Stimulated activated CD4-positive, alpha-beta T cell treated with anti-CD3 and anti-CD28 coated beads, Interleukin-12 subunit alpha, Interleukin-12 subunit beta, amount 100 ng/mL, for 48 hours (primary cell): ENCODE measurements at places on chromosomes 2 and 18.

- no peak for DNase-seq
Measured at GRCh38 chr2:200352636-200353035, 46.1 kb downstream of the SPATS2L start.

- DNase-seq, result no peak
Measured at GRCh38 chr2:136137982-136138381, 20.0 kb upstream of the CXCR4 start.

GRCh38 chr2:118442046-118442445, 353.8 kb downstream of the INSIG2 start:
- no peak for DNase-seq

GRCh38 chr18:1062588-1062987, 157.9 kb downstream of the ADCYAP1 start:
- DNase-seq, result no peak

DNA sequence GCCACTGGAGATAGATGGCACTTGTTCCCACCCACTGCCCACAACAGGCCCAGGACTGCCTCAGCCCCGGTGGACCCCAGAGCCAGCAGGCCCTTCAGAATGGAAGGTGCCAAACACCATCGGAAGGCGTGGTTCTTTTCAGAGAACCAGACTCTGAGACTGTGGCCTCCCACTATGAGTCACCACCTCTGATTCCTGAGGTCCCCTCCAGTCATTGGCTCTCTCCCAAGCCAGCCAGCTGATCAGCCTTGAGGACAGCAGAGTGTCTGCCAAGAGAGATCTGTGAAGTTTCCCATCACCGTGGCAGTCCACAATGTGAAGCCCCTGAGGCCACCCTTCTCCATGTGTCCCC, 10.4 kb upstream of the MAP3K2 start:
- peak; percentile 59 for DNase-seq

- no peak for DNase-seq
Measured at GRCh38 chr2:203656522-203657287, 49.7 kb upstream of the CD28 start.

DNA sequence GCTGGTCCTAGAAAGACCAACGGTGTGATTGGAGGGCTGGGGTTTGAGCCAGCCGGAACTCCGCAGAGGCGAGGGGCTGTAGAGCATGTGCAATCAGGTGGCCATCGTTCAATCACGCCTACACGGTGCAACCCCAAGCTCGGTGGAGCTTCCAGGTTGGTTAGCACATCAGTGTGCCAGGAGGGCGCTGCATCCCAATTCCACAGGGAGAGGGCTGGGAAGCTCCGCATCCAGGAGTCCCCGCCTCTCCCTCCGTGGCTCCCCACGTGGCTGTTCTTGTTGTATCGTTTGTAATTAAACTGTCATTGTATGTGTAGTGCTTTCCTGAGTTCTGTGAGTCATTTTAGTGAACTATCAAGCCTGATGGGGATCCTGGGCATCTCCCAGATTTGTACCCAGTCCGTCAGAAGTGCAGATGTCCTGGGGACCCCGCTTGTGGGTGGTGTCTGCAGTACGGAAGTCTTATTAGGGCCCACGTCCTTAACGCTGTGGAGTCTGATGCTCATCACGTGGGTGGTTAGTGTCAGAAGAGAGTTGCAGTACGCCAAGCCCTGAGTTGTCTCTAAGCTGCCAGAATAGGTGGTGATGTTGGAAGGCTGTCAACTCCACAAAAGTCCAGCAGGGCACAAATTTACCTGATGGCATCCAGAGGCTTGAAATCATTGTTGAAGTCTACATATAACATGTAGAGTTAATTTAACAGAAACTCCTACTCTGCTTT, 20.6 kb upstream of the AMMECR1L start:
- DNase-seq, result no peak
